ENCODE measurements at places on chromosomes 13 and 19. TPM values are rescaled to one million over a fixed set of nuclear protein-coding genes. Genes with fewer than 3 reads are reported as not detected.

DCT gene
- total RNA-seq: not detected

KCNN4 gene
- total RNA-seq: 9.2 TPM

LGALS7B gene
- total RNA-seq: 1,076 TPM

ERICH4 gene
- not detected for total RNA-seq

ZNF709 gene
- total RNA-seq: 0.47 TPM

HIPK4 gene
- not detected for total RNA-seq

Data from hair follicular keratinocyte (primary cell).